ENCODE measurements at places on chromosomes 12 and 14. TPM values are rescaled to one million over a fixed set of nuclear protein-coding genes. Genes with fewer than 3 reads are reported as not detected.

RND1 gene
- total RNA-seq = 7.9 TPM

RNF212B gene
- total RNA-seq = not detected

MTRFR gene
- 34.2 TPM for total RNA-seq

SMIM41 gene
- total RNA-seq = not detected

LGR5 gene
- total RNA-seq = not detected

VPS33A gene
- 25.6 TPM for total RNA-seq

NELL2 gene
- total RNA-seq = 16.4 TPM

TAS2R31 gene
- 4.5 TPM for total RNA-seq

NFATC4 gene
- not detected for total RNA-seq

LRIG3 gene
- not detected for total RNA-seq

INSM2 gene
- not detected for total RNA-seq

TSPAN9 gene
- 0.44 TPM for total RNA-seq

CD163L1 gene
- not detected for total RNA-seq

PTGDR gene
- total RNA-seq = not detected

ALDH2 gene
- total RNA-seq = 0.15 TPM

HAL gene
- total RNA-seq = 0.37 TPM

UBE3B gene
- 29.3 TPM for total RNA-seq

CLEC2D gene
- total RNA-seq = 371 TPM

SPX gene
- total RNA-seq = 1.0 TPM

ART4 gene
- total RNA-seq = not detected

IFI27 gene
- total RNA-seq = 37.0 TPM

SELPLG gene
- 51.9 TPM for total RNA-seq

MAP1LC3B2 gene
- 0.49 TPM for total RNA-seq

SERPINA10 gene
- total RNA-seq = not detected

GPR84 gene
- 2.3 TPM for total RNA-seq

CD163 gene
- total RNA-seq = not detected

CLEC2B gene
- total RNA-seq = 13.1 TPM

LIN7A gene
- 2.1 TPM for total RNA-seq

KCNH5 gene
- total RNA-seq = not detected

MYF6 gene
- total RNA-seq = not detected

C12orf54 gene
- not detected for total RNA-seq

FGF6 gene
- not detected for total RNA-seq

CDKN1B gene
- total RNA-seq = 54.8 TPM

TAS2R9 gene
- total RNA-seq = not detected

SSTR1 gene
- total RNA-seq = not detected

PLA2G1B gene
- not detected for total RNA-seq

CLEC14A gene
- not detected for total RNA-seq

TPH2 gene
- not detected for total RNA-seq

AQP2 gene
- total RNA-seq = not detected

DDN gene
- 1.1 TPM for total RNA-seq

IFI27L2 gene
- total RNA-seq = 33.5 TPM

ETFRF1 gene
- 10.4 TPM for total RNA-seq

OVCH1 gene
- not detected for total RNA-seq

ERGIC2 gene
- total RNA-seq = 94.9 TPM

SLC15A5 gene
- not detected for total RNA-seq

ITGB7 gene
- 266 TPM for total RNA-seq

Measured in activated T-helper 1 cell treated with anti-CD3 and anti-CD28 coated beads, Interleukin-12 subunit alpha, Interleukin-12 subunit beta, Interleukin-2, Interleukin-4 antibody, amounts not matched to agents 30 ng/mL and 10 ng/mL and 1 ng/mL, durations not matched to agents 14 hours and 24 hours and 36 hours (primary cell).